ENCODE measurements at places on chromosomes 2 and 18.
A peak's percentile ranks its signal among the peaks of the same experiment; 100 is the strongest.

DNA sequence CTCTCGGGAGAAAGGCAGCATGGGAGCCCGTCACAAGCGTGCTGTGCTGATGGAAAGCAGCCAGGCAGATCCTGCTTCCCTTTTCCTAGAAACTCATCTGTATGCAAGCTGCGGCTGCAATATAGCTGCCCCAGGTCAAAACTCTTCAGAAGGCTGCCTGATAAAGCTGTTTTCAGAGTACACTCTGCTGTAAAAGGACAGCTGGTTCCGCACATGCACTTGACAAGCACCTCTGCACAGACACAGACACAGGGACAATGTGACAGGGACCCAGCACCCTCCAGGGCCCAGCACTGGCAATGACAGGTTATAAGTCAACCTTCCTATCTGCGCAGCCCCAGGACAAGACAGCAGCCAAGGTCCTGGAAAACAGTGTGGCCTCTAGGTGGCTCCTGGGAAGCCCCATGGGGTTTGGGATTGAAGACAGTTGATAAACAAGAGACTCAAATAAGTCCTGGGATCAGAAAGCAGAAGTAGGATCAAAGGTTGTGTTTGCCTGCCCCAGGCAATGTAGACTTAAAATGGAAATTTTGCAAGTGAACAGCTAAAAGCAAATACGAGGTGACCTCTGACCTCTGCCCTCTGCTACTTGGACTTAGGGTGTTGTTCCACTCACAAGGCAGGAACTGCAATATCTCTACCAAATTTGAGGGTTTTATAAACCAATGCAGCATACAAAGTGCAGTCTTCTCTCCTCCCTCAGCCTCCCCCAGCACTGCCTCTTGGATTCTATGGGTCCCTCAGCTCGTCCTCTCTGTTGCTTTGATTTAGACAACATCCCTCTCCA, 16.9 kb downstream of the SLC66A2 start:
- no peak for DNase-seq

DNA sequence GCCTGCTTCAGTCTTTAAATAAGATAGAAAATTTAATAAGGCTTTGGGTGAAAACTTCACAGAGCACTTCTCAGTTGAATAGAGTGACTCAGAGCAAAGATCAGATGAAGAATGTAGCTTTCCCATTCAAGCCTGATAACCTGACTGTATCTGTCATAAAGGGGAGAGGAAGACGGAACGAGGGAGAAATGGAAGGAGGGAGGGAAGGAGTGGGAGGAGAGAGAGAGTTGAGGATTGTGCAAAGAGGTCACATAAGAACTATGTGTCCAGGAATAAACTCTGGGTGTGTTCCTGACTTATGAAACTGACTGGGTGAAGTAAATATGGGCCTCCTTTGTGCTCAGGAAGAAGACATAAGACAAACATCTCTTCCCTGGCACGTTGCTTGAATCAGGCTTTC, 385.5 kb downstream of the LPIN1 start:
- no peak for DNase-seq

DNA sequence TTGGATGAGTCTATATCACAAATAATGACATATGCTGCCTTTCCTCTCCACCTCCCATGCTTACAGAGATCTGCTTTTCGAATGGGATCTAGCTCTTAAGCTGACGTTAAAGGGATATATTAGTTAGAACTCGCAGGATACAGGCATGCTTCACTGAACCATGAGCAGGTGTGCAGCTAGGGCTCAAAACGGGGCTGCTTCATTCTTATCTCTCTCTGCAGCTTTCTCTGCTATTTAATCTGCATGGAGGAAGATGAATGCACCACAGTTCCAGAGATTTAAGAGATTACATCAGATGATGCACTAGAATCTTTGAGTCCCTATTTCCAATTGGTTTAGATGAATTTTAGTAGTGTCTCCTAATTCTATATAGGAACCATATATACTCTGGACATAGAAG, 327.0 kb downstream of the RAD51AP2 start:
- DNase-seq = no peak

DNA sequence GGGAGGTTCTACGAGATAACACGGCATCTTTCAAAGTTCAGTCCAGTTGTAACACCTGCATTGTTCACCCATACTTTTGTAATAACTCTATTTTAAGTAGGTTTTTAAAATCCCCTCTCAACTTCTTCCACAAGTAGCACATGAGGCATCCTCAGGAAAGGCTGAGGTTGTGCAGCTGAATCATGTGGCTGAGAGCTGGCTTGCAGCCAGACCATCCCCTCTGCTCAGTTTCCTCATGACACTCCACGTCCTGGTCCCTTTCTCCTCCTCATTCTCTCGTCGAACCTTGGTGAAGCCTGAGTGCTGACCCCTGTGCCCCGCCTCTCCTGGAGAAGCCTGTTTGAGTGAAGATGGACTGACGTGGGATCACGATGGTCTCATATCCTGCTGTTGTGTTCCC, 42.5 kb downstream of the POU3F3 start:
- DNase-seq = no peak

- DNase-seq = peak; percentile 89
Measured at GRCh38 chr2:227322530-227323205, 2.4 kb upstream of the MFF start.

DNA sequence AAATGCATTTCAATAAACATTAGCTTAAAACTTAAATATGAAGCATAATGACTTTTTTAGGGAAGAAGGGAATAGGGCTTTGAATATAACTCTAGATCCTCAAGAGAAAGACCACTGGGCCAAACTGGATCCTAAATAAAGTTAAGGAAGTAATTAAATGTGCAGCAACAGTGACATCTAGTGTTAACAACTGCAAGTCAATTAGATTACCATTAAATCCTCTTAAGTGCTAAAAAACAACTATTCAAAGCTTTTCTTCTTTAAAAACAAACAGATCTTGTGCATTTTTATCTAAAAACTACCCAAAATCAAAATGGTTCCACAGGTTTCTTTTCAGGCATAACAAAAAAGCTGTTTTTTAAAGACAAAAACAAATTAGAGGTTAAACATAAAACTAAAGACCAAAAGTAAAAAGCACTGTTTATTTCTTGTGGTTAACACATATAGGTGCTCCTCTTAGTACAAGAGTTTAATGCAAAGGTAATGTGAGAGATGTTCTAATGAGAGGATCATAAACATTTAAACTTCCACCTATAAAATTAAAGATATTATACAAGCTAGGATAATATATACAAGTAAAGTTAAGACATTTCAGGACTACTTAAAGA, 111.4 kb downstream of the THADA start:
- peak; percentile 92 for DNase-seq

DNA sequence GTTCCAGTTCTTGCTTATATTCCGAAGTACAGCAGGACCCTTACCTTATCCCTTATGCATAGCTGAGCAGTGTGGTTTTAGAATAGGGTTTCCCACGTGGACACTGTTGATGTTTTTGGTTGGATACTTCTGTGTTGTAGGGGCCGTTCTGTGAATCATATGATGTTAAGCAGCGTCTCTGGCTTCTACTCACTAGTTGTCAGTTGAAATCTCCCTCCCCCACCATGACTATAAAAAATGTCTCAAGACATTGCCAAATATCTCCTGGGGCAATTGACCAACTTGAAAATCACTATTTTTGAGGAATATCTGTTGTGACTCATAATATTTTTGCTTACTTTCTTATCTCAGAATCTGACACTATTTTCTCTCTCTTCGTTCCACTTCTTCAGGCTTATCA, 713.7 kb downstream of the TSN start:
- no peak for DNase-seq

DNA sequence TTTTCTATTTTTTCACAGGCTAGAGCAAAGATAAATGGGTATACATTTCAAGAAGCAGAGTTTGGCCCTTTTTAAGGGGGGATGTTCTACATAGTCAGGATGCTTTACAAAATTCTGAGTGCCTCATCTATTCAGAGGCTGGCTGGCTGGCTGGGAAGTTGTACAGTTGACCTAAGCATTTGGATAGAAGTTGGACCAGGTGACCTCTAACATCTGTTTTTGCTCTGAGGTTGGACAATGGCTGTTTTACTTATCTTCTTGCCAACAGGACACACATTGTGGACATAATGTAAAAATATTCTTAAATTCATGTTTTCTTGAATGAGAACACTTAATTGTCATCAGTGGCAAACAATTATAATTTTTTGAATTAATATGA, 205.4 kb downstream of the PTPRM start:
- DNase-seq = no peak

GRCh38 chr18:70296781-70297180, 7.9 kb downstream of the SOCS6 start:
- DNase-seq = no peak

DNA sequence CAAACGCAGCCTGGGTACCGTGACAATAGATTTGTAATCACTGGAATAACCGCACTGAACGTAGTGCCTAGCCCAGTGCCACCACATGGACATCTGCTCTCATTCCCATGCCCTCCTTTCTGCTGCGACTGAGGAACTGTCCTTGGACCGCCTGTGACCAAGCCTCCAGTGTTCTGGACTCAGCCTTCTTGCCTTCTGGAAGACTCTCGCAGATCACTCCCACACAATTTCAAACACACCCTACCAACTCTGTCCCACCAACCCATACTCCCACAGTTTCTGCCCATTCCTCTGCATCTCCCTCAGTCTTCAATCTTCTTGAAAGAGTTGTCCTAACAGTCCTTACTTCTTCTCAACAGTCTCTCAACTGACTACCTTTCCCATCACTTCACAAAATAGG, 2.1 kb downstream of the RNF149 start:
- no peak for DNase-seq

DNA sequence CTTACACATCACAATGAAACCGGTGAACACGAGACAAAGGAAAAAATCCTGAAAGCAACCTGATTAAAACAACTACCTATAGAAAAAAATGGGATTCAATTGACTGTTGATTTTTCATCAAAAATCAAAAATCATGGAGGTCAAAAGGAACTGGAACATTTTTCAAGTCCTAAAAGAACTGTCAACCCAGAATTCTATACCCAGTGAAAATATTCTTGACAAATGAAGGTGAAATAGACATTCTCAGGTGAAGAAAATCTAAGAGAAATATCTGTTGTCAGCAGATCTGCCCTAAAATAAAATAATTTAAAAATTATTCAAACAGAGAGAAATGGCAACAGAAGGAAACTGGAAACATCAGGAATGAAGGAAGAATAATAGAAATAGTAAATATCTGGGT, 38.9 kb downstream of the GAREM1 start:
- no peak for DNase-seq

DNA sequence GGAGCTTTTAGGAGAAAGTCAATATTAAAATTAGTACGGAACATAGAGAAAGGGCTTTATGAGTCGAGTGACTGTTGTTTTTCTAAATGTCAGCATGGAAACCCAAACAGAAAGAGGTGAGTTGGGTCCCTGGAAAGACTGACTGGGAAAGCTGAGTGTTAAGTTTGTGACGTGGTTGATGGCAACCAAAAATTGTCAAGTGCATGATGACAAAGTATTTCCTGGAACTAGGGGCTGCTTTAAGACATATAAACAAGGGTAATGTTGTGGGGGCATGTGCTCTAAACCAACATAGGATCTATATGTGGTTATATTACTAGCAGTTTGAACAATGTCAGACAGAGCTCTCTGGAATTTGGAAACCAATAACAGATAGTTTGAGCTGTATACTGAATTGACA, 50.9 kb upstream of the GPD2 start:
- DNase-seq = no peak

DNA sequence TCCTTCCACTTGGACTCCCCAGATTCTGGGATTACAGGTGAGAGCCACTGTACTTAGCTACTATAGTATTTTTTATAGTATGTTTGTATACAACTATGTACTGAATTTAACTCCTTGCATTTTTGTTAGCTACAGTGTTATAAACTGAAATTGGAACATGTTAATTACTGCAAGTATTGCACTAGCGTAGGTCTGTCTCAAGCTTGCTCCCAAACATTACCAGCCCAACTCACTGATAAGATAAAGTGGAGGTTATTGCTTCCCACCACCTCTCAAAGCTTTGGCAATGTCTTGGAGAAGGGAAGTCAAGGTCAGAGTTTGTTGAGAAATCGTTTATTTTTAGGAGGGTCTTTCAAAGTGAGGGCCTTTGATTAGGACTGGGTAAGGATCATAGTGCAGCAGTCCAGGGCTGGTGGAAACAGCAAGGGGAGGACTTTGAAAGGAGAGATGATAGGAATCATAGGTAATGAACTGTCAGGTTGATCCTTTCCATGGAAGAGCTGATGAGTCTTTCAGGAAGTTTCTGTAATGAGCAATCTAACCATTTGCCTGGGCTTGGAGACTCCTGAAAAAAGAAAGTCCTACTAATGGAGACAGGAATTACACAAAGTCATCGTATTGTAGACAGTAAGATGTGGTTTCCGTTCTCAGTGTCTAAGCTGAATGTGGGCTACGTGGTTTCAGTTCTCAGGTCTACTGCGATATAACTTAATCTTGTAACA, 257.1 kb downstream of the MYO3B start:
- peak; percentile 18 for DNase-seq

- DNase-seq = no peak
Measured at GRCh38 chr2:61948661-61949457, 43.4 kb downstream of the COMMD1 start.

GRCh38 chr2:181224866-181225265, 232.3 kb upstream of the ITGA4 start:
- DNase-seq = no peak

- DNase-seq = peak; percentile 65
Measured at GRCh38 chr2:105731511-105731910, 13.2 kb upstream of the NCK2 start.

- DNase-seq = no peak
Measured at GRCh38 chr18:31190919-31191318, 28.3 kb upstream of the DSC1 start.

DNA sequence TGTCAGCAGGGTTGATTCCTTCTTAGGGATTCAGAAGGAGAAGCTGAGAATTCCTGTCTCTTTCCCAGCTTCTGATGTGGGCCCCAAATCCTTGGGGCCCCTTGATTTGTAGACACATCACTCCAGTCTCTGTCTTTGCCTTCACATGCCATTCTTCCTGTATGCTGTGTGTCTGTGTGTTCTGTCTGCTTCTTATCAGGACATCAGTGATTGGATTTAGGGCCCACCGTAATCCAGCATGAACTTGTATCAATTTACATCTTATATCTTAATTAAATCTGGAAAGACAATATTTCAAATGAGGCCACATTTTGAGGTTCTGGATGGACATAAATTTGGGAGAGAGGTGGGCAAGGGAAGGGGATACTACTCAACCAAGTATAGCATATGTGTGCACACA, 9.7 kb downstream of the NEUROD1 start:
- no peak for DNase-seq

DNA sequence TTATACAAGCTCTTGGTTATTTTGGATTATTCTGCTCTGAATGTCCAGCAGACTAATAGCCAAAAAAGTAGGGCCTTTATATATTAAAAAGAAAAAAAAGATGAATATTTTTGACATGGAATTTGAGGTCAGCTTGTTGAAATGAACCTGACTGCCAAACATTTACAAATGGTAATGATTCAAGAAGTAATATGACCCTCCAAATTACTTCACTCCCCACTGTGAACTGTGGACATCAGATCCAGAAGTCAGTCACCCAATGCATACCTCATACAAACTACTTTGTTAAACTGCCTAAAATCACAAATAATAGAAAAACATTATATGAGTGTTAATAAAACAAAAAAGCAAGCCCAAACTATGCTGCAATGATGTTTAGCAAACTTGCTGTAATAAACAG, 10.0 kb downstream of the EPG5 start:
- DNase-seq = no peak
